AG04450 (cell line): ENCODE measurements at places on chromosomes 7 and 10.
A peak's percentile ranks its signal among the peaks of the same experiment; 100 is the strongest.

DNA sequence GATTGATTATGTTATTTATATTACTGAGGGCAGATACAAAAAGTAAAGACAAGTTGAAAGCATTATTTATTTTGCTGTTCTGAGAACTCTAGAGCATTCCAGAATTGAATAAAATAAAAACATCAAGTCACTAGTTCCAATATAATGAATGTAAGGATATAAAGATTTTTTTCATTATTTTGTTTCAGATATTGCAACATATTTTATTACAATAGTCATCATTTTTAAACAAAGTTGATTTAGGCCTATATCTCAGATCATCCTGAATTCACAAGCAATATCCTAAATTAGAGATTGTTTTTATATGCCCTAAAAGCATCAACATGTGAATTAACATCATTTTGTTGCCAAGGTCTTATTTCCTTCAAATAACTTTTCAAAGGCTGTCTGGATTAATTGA is 535.6 kb upstream of the KCND2 start:
- DNase-seq = no peak

DNA sequence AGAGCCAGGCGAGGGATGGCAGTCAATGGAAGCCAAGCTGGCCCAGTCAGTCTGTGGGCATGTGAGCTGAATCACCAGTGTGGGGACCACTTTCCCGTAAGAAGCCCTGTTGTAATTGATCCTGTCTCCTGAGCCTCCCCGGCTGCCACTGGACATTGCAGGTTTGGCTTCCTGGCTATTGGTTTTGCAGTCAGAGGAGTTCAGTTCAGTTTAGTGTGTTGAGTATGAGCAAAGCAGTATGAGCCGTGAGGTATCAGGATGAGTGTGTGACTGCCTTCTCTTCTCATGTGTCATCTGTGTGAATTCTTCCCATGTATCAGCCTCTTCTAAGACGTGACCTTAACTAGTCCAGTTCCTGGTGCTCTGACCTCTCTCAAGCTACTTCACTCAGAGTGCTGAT is 227.4 kb downstream of the PRKG1 start:
- peak; percentile 11 for DNase-seq

- no peak for DNase-seq
Measured at GRCh38 chr7:105992905-105993304, 29.8 kb downstream of the CDHR3 start.

GRCh38 chr10:91536111-91536510 is 96.8 kb downstream of the PPP1R3C start:
- no peak for DNase-seq

DNA sequence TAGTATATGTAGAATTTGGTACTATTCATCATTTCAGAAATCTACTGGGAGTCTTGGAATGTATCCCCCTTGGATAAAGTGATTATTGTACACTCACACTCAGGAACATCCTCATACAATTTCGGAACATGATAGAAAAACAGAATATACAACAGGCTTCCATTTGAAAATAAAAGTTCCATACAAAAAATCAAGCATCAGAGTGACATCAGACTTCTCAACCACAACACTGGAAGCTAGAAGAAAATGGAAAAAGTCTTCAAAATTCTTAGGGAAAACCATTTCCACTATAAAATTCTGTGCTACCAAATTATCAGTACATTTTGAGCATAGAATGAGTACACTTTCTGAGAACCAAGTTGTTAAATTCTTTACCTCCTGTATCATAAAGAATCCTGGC is 8.8 kb downstream of the LYZL1 start:
- DNase-seq = no peak

DNA sequence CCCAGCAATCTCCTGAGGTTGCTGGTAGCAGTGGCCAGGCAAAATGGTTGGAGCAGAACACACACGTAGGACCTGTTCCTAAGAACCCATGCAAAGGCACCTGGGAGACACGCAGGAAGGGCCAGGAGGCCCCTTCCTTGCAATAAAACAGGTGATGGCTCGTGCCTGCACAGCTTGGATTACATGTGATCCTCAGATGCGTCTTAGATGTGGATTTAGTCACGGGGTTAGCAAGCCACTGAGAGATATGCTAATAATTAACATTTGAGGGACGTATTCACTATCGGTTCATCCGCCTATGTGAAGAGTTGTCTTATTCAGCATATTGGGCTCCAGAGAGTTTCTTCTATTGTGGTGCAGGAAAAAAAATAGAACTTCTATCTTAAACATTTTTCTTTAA is 4.6 kb upstream of the RHEB start:
- DNase-seq = no peak

GRCh38 chr10:119235356-119235755 is 28.0 kb downstream of the GRK5 start:
- DNase-seq = no peak

DNA sequence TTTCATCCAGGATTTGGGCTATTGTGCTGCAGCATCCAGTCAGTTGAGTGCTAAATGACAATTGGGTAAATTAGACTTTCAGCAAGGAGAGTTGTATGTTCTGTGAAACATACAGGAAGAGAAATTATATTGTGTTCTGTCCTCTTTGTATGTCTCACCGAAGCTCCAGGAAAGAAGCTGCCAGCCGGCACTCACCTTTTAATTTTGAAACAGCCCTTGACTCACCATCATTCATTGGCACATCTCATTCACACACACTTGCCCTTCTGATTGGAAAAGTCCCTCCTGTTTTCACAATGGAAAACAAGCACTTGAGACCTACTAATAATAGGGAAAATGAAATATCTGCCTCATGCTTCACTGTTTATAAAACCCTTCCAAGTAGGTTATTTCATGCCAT is 495.6 kb downstream of the RPS24 start:
- no peak for DNase-seq
